ENCODE measurements at places on chromosomes 12 and 14. TPM values are rescaled to one million over a fixed set of nuclear protein-coding genes. Genes with fewer than 3 reads are reported as not detected.

Gene LHX5
- 0.06 TPM for total RNA-seq

Gene MGP
- not detected for total RNA-seq

Gene ITGA5
- total RNA-seq: 276 TPM

Gene KANSL2
- 40.9 TPM for total RNA-seq

Gene IL23A
- total RNA-seq: 0.40 TPM

Gene MAP4K5
- 27.3 TPM for total RNA-seq

Gene LTB4R
- total RNA-seq: 4.3 TPM

Gene ANGEL1
- total RNA-seq: 8.1 TPM

Gene ANKRD52
- total RNA-seq: 47.0 TPM

Gene C12orf54
- total RNA-seq: not detected

Gene P3H3
- total RNA-seq: 28.7 TPM

Gene CLEC4E
- total RNA-seq: 0.41 TPM

Gene ADAMTS20
- total RNA-seq: not detected

Gene CARMIL3
- 0.86 TPM for total RNA-seq

Gene C12orf60
- 1.3 TPM for total RNA-seq

Gene TMEM119
- total RNA-seq: 0.06 TPM

Gene GLS2
- total RNA-seq: 0.11 TPM

Gene KRT77
- total RNA-seq: not detected

Gene FOXN4
- total RNA-seq: 0.08 TPM

Gene SPATA7
- 3.9 TPM for total RNA-seq

Gene ACSM4
- total RNA-seq: not detected

Gene PZP
- total RNA-seq: not detected

Gene KRT85
- total RNA-seq: not detected

Gene GALNT8
- not detected for total RNA-seq
